ENCODE measurements at places on chromosomes 7 and 10. TPM values are rescaled to one million over a fixed set of nuclear protein-coding genes. Genes with fewer than 3 reads are reported as not detected.
A peak's percentile ranks its signal among the peaks of the same experiment; 100 is the strongest.

DNA sequence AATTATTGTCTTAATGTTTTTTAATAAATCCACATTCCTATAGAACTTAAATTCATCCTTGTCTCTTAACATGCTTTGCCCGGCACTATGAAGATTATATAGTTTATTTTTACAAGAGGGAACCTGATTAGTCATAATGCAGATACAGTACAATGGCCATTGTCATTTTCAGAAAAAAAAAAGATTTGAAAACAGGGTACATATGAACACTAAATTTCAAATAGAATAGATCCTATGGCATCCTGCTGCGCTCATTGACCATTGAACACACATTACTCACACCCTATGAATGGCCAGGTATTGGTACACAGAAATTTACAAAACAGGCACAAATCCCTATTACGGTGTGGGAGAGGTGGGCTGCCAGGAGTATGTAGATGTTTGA is 2.0 kb upstream of the KLF6 start:
- DNase-seq: no peak

Gene CCL24
- not detected for total RNA-seq

Gene HOXA6
- 4.4 TPM for total RNA-seq

DNA sequence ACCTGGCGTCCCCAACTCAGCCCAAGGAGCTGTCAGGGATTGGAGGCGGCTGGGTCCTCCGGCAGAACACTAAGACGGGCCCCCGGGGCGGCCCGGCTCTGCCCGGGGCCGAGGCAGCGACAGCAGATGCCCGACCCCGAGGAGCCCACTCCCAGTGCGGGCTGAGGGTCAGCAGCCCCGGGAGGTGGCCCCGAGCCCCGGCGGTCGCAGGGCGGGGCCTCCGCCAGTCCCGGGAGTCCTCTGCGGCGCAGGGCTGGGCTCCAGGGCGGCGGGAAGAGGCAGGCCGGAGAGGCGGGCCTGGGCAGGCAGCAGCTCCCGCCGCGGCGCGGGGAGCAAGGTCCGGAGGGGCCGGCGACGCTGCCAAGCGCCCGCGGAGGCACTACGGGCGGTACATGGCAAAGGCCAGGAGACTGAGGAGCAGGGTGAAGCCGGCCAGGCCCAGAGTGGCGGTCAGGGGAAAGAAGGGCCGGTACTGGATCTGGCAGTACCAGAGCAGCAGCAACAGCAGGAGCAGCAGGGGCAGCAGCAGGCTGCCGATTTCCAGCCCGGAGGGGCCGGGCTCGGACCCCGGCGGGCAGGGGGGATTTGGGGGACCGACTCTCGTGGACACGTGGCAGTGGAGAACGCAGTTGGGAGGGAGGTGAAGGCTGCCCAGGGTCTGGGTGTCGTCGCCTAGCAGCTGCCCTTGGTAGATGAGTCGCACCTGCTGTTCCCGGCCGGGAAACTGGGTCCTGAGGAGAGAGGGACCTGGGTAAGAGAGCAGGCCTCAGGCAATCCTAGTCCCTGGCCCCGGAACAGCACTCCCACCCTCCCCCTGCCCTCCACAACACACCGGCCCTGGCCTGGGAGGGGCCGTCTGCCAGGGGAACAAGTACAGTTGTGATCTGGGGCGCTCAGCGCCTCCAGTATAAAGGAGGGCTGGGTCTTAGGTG is 827 bp upstream of the FASTK start:
- no peak for DNase-seq

Gene CCDC3
- 0.05 TPM for total RNA-seq

Gene MPLKIP
- total RNA-seq: 36.2 TPM

Gene FAM20C
- 33.5 TPM for total RNA-seq

DNA sequence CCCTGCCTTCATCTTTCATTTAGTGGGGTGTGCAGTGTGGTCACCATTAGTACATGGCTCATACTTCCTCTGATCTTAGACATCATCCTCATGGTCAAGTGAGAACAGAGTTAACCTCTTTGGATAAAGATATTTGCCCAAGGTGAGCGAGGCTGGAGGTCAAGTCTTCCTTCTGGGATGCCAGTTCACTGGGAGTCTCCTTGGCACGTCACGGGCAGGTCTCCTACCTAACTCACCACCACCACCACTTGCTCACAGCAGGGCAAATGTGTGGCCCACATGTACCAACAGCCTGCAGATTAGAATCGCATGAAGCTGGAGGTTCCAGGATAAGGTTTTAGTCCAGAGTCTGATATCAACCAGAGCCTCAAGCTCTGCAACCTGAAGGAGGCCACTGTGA is 164.6 kb downstream of the USP6NL start:
- DNase-seq: no peak

Gene ADAM12
- 6.5 TPM for total RNA-seq

GRCh38 chr7:45188736-45189135 is 31.1 kb downstream of the RAMP3 start:
- no peak for DNase-seq

- DNase-seq: no peak
Observed at GRCh38 chr7:44396931-44397545, 71.6 kb upstream of the CAMK2B start.

GRCh38 chr7:158811461-158811860 is 17.8 kb downstream of the ESYT2 start:
- no peak for DNase-seq

- DNase-seq: no peak
Observed at GRCh38 chr7:25662841-25663800, 434.8 kb upstream of the NPVF start.

DNA sequence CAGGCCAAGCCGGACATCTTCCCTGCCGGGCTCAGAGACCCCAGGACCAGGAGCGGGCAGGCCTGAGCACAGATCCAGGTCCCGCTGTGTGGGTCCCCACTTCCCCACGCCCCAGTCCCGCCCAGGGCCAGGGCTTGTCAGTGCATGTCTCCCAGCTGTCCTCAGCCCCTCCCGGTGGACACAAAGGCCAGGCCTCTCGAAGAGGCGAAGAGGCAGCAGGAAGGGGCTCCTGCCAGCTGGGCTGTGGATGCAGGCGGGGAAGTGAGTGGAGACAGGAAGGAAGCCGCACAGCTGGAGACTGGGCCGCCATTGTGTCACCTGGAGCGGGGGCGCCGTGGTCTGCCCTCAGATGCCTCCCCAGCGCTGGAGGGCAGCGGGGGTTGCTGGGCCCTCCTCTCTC is 4.8 kb downstream of the GRIFIN start:
- no peak for DNase-seq

Gene CNPY1
- not detected for total RNA-seq

DNA sequence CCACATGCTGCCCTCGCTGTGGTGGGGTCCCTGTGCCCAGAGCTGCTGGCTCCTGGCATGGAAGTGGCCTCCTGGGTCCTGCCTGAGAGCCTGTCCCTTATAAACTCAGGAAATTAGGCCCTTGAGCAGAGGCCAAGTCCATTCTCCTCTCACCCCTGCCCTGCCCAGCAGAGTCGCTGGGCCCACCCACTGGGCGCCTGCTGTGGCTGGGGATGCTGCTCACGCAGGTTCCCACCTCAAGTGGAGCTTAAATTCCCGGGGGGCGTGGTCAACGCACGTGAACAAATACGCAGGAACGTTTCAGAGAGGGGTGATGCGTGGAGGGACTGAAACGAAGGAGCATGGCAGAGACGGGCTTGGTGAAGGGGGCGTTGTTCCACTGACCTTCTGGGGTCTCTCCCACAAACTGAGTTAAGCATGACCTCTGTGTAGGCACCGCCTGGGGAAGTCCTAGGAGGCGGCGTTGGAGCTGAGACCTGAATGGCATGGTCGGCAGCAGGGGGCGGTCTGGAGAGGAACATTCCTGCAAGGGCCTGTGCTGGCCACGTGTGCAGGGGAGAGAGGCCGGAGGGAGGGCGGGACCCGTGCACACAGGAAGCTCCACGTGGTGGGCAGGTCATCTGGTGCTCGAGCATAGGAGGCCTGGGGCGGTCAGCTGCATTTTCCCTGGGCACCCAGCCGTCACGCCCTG is 27.9 kb downstream of the FAM20C start:
- peak; percentile 60 for DNase-seq

GRCh38 chr7:4003503-4003902 is 678.6 kb upstream of the FOXK1 start:
- DNase-seq: no peak

DNA sequence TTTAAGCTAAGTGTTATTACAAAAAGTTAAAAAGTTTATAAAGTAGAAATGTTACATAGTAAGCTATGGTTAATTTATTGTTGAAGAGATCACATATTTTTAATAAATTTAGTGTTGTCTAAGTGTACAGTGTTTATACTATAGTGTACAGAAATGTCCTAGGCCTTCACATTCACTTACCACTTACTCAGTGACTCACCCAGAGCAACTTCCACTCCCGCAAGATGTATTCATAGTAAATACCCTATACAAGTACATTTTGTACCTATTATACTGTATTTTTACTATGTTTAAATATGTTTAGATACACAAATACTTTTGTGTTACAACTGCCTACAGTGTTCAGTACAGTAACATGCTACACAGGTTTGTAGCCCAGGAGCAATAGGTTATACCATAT is 69.2 kb downstream of the DNAJC1 start:
- DNase-seq: no peak

GRCh38 chr7:24917510-24918239 is 62.3 kb downstream of the OSBPL3 start:
- peak; percentile 78 for DNase-seq

Gene HABP2
- not detected for total RNA-seq

DNA sequence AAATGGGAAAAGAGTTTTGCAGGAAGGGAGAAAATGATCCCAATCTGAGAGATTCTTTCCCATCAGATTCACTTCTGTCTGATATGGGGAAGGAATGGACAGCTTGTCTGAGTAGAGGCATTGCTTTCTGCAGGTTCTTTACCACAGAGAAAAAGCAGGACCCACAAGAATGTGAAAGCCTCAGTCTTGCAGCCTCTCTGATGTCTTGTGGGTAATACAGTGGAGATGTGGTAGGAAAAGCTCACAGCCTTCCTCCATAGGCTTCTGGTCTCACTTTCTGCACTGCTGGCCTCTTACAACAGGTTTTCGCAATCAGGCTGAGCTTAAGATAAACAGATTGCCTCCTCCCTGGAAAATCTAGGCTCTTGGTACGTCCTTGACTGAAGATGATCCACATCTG is 551 bp downstream of the IFIT1 start:
- peak; percentile 60 for DNase-seq

Gene ARMS2
- total RNA-seq: not detected

Gene NDUFB8
- 184 TPM for total RNA-seq

Gene MOSPD3
- total RNA-seq: 16.8 TPM

DNA sequence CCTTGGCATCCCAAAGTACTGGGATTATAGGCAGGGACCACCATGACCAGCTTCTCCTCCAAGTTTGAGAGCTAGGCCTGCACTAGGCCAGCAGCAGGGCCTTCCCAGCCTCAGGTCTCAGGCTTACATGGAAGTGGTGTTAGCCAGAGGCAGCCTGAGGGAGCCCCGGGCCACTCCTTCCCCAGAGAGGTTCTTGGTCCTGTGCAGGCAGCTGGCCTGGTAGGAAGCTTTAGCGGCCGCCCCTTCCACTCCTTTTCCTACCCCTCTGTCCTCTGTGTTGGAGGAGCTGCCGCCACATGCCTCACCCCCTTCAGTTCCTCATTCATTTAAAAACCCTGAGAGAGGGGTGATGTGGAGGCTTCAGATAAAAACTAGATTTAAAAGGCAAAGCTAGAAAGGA is 40.3 kb downstream of the TSPAN15 start:
- DNase-seq: no peak

- DNase-seq: no peak
Observed at GRCh38 chr7:158410720-158411119, 176.9 kb downstream of the PTPRN2 start.

Gene TUBB8
- not detected for total RNA-seq

Gene CLDN3
- not detected for total RNA-seq

GRCh38 chr7:80623503-80624252 is 14.8 kb upstream of the CD36 start:
- DNase-seq: no peak

DNA sequence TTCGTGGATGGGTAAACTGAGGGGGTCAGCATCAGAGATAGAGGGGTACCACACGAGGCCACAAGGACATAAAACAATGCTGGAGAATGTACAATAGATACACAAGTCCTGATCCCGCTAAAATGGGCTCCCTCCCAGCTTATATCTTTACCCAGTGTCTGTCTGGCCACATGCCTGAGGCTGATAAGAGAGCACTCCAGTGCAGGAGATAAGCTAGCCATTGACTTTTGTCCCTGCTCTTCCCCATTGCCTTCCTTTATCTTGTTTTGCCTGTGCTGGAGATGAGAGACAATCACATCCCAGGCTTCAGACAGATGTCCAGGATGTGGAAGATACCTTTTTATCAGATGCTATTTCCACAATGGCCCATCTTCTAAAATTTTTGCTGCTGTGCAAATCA is 6.0 kb downstream of the GAD2 start:
- no peak for DNase-seq

DNA sequence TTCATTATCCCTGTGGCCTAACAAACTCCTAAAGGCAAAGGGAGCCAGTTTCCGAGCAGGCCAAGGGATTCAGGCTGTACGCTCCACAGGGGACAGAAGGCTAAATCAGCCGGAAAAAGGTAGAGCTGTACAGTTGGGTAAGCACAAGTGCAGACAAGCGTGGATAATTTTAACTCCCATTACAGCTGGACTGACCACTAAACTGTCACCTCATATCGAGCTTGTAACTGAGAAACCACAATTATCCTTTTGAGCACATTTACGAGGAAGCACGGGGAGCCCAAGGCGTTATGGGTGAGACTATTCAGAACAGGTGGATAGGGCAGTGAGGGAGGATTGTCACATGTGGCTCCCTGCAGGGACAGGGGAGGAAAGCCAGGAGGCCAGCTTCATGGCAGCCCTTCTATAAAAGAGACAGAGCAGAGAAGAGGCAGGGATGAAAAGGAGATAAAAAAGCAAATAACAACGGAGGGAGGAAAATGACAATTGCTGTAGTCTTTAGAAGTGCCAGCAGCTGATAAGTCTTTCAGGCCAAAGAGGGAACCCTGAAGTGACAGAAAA is 288.0 kb downstream of the FGFR2 start:
- no peak for DNase-seq

GRCh38 chr7:115019882-115020605 is 98.2 kb downstream of the MDFIC start:
- no peak for DNase-seq

Gene SPACDR
- total RNA-seq: 0.51 TPM

- peak; percentile 25 for DNase-seq
Observed at GRCh38 chr10:94315975-94316464, 46.7 kb downstream of the NOC3L start.

- peak; percentile 73 for DNase-seq
Observed at GRCh38 chr7:47435889-47436312, 146.0 kb downstream of the TNS3 start.

DNA sequence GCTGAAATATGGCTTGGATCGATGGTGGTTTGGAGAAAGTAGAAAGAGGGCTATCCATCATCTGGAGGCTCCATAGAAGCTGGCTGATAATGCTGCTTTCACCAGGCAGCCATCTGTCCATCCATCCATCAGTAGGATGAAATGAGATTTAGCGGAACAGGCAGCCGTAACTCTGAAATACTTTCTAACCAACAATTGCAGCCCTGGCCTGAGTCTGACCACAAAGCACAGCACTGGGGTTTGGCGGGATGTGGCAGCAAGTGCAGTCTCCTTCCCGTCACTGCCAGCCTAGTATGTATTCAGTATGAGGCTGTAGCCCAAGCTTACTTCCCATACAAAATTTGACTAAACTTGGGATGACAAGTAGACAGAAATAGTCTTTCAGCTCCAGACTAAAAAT is 38.0 kb downstream of the R3HCC1L start:
- DNase-seq: no peak

Gene THSD7A
- total RNA-seq: not detected

Measured in HFFc6 (cell line).